ENCODE measurements at places on chromosomes 12 and 14.
A peak's percentile ranks its signal among the peaks of the same experiment; 100 is the strongest.

DNA sequence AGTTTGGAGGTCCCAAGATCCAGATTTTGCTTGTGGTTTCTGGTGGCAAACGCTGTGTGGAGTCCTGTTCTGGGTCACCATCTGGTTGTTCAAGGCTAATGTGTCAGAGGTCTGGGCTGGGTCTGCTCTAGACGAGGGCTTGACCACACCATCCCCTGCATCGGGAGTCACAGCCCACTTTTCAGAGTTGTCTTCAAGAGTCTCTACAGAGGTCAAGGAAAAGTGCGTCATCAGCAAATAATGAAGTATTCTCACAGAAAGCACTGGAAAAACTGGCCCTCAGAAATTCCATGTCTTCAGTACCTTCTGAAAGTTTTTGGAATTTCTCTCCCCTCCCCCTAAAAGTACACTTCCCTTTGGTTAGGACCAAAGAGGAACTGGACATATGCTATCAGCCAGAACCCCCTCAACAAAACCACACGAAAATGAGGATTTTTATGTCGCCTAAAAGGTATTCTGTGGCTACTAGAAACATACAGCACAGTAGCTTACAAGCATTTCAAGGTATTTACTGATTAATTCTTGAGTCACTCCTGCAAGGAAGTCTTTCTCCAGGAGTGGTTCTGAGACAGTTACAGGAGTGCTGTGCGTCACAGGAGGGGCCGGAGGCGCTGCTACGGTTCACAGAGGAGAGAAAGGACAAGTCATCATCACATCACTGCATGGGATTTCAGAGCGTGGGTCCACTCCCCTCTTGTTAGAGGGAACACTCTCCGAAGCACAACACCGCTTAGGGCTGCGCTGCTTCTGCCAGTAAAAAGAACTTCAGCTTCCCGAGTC is 35.4 kb downstream of the RAD52 start:
- no peak for DNase-seq

- DNase-seq, result no peak
These were observed 62.3 kb upstream of the PPP1R12A start for GRCh38 chr12:79997096-79997791.

- peak; percentile 44 for DNase-seq
These were observed 175.3 kb downstream of the TSPAN9 start for GRCh38 chr12:3252450-3252891.

- DNase-seq, result no peak
These were observed 124.4 kb downstream of the HELB start for GRCh38 chr12:66426696-66427095.

GRCh38 chr12:110534811-110535210 is 32.7 kb downstream of the RAD9B start:
- no peak for DNase-seq

- DNase-seq, result peak; percentile 20
These were observed 80.4 kb upstream of the WSCD2 start for GRCh38 chr12:108048686-108049085.

DNA sequence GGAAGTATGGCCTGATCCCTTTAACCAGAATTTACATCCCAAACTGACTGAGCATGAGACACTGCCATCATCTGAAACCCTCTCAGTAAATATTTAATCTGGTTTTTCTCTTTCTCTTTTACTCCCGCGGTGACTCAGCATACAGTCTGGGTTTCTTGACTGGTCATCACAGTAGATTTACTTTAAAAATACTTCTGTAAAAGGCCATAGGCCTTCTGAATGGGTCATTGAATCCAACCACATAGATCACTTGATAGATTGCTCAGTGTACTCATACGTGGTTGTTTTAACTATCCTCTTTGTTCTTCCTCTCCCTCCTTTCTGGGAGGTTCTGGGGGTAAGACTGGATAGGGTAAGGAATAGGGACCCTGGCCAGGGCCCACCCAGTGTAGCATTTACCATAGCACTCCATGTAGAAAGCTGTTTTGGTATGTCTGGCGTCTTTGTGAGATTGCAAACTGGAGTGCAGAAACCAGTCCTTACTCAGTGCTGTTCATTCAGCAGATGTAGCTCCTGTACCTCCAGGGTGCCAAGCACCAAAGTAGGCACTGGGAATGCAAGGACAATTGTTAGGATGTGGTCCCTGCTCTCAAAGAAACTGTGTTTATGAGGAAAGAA is 165.7 kb downstream of the SRGAP1 start:
- no peak for DNase-seq

DNA sequence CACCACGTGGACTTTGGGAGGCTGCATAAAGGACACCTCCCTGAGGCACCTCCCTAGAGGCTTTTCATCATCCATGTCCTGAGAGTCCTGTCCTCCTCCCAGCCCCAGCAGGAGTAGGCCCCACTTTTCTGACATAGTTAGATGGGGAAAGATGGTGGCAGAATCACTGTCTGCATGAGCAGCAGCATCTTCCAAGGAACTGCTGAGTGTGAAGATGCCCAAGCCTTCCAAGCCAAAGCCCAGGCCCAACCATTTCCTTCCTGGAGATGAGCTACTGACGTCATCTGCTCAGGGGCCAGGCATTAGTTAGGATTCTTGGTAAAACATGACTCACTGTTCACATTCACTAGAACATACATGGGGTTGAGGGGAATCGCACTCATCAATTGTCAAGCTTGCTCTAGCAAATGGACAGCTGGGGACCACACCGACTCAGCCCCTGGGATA is 37.3 kb downstream of the VDR start:
- DNase-seq, result no peak

DNA sequence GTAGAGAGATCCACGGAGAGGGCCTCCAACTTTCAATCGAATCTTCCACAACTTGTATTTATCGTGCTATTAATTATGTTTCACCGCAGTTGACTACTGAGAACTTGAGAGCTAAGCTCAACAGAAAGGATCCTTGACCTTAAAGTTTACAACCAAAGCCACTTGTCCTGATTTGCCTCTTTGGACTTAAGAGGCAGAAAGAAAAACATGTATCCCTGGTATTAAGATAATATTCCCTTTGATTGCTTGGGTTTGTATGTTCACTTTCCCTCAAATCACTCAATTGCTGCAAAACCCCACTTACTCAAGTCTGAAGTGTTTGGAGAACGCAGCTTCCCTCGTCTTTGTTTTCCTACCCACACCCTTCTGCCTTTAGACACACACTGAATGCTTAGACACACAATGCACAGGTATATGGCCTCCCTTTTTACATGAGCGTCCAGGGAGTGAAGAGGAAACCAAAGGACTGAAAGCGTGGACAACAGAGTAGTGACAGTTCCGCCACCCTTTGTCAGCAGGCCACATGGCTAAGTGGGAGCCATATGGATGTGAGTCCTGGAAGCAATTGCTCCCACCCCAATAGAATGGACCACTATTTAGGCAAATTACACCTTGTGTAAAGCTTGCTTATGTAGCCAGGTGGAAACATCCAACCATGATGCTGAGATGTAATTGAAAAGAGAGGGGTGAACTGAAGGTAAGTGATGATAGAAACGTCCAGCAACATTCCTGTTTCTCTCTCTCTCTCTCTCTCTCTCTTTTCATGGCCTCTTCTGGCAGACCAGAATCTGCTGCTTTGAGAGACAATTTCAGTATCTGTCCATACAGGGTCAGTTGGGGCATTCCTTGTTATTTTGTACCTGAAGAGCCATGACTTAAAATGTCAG is 1.4 kb upstream of the PKP2 start:
- no peak for DNase-seq

DNA sequence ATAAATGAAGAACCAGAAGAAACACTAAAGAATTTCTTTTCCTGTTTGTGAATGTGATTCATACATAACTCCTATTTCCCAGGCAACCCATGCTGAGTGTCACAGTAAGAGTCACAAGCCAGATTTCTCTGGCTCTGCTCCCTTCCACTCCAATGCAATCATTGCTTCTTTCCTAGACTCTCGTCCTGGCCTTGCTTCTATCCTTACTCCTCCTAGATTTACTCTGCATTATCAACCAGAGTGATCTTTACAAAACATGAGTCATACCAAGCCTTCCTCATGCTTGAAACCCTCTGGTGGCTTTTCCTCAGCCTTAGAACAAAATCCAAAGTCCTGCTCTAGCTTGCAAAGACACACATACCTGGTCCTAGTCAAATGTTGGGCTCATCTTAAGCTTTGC is 13.3 kb downstream of the IL22 start:
- no peak for DNase-seq

DNA sequence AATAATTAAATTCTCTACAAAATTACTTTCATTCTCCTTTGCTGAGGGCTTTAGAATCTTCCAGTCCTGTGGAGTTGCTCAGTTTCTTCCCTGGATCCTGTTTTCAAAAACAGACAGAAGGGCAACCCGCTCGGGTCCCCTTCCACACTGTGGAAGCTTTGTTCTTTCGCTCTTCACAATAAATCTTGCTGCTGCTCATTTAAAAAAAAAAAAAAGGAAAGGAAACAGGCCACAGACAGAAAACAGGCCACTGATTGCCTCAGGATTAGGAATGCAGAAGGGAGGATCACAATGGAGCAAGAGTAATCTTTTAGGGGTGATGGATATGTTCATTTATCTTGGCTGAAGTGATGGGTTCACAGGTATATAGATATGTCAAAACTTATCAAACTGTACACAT is 29.5 kb upstream of the HIGD1C start:
- DNase-seq, result no peak

DNA sequence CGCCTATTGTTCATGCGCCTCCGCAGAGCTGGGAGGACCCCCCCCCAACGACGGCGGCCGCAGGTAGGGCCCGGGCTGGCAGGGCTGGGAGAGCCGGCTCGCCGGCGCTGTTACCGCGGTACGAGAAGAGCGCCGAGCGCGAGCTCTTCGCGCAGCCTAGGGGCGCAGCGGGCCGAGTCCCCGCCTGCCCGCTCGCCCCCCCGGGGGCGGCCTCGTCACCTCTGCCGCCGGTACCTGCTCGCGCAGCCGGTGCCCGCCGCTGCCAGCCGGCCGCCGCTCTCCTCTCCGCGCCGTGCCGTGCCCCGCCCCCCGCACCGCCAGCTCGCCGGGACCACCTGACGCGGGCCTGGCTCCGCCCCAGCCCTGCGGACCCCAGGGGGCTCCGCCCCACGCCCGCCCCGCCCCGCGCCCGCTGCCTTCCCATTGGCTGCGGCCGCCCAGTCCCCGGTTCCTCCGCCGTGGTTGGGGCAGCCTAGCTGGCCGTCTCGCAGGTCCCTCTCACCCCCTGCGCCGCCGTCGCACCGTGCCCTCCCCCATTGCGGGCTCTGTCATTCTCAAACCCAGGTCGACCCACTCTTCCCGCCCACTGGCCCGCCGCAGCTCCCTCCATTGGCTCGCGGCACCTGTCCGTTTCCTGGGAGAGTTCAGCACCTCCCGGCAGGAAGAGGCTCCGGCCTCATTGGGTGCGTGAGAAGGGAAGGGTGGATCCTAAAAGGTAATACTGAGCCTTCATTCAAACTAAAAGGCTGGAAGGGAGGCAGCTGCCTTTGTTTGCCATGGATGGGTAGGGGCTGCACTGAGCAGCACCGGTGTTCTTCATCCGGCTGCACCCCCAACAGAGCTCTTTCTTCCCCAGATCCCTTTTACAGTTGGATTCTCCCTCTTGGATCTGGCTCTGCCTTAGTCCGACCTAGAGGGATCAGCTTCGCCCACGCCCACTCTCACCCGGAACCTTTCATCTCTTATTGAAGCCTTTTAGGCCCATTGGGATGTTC is at the start of gene MAP3K9:
TSS of gene MAP3K9 (minus strand) at position 289 of the 995 bp plus-strand sequence. CDS start 342 bp downstream, outside the sequence.
- DNase-seq, result peak; percentile 98

DNA sequence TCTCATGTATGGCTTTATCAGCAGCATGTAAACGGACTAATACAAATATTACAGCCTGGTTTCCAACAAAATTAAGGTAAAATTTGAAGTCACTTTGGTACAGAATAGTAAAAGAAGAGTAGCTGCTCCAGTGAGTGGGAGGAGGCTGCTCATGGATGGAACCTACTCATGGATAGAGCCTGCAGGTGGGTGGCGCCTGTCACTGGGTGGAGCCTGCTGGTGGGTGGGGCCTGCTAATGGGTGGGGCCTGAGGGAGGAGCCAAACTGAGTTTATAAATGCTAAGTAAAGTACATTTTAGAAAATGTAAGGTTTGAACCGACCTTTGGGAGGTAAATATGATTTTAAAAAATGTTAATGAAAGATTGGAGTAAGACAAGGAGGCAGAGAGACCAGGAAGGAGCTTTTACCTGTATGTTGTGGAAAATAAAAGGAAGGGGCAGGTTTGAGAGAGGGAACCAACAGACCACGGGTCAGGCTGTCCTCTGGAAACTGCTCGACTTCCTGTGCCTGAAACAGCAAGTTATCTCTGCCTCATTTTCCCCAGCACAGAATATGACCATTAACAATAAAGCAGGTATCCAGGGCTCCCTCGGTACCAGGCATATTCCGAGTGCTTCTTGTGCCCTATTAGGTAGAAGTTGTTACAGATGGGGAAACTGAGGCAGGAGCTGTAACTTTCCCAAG is 55.9 kb upstream of the SEL1L start:
- DNase-seq, result no peak

DNA sequence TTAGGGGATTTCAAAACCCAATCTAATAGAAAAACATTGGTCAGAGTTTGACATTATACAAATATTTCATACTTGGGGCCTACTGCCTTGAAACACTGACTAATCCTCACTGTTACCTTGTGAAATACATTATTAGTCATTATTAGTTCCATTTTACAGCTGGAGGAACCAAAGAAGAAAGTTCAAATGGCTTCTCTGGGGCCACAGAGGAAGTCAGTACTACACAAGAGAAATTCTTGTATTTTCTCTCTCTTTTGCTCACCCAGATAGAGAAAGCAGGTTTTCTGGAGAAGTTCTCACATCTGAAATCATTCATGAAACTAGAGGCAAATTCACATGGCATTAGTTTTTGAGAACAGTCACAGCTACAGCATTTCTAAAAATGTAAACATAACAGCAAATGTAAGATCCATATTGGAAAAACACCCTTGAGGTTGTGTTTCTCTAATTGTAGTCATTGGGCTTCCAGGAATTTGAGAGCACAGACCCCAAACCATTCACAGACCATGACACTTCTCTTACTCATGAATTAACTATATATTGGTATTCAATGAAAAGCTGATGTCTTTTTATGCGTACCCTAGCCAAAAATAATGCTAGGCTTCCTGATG is 83.0 kb downstream of the LLPH start:
- no peak for DNase-seq

- DNase-seq, result no peak
These were observed 290.9 kb downstream of the AACS start for GRCh38 chr12:125356111-125356510.

All from posterior cingulate gyrus (tissue), 11 donors.